Testis (tissue), 5 donors: ENCODE measurements at places on chromosomes 12 and 14.

GRCh38 chr12:122080149-122081082 lies 1.9 kb downstream of the MLXIP start:
- peak; percentile 77 for DNase-seq

DNA sequence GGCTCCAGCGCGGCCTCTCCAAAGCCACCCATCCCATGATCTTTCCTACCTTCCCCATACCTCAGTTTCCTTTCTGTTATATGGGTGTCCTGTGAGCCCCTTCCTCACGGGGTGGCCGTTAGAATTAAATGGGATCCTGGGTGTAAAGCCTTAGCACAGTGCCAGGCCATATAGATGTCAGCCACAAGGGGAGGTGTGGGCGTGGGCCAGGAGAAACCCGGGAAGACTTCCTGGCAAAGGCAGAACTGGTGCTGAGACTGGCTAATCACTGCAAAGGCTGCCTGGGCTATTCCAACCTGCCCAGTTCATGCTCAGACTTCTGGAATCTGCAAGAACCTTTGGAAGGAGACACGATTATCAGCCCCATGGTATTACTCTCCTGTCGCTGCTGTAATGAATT lies 11.0 kb upstream of the NCOR2 start:
- DNase-seq = no peak

GRCh38 chr12:28949184-28949583 lies 199.9 kb upstream of the FAR2 start:
- DNase-seq = no peak

GRCh38 chr14:89870316-89870715 lies 84.2 kb downstream of the EFCAB11 start:
- DNase-seq = no peak

- no peak for DNase-seq
Observed at GRCh38 chr12:87812681-87813080, 216.5 kb downstream of the C12orf50 start.

GRCh38 chr14:59398841-59399240 lies 66.3 kb downstream of the GPR135 start:
- DNase-seq = no peak

DNA sequence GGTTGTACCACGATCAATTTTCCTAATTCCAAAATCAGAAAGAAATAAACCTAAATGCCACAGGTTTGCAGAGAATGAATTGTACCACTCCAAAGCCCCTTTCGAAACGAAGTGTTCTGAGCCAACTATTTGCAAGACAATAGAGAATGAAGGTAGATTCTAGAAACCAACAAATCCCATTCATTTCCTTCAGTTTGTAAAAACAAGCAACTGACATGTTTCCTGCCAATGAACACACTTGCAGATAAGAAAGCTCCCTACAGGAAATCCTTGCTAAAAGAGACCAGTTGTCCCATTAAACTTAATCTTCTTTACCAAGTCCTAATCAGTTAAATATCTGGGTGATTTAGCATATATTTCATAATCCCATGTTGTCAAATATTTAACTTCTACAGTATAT lies 198.4 kb upstream of the FOXN3 start:
- no peak for DNase-seq

GRCh38 chr14:106686533-106686932 lies 1160.2 kb downstream of the TMEM121 start:
- DNase-seq = no peak

DNA sequence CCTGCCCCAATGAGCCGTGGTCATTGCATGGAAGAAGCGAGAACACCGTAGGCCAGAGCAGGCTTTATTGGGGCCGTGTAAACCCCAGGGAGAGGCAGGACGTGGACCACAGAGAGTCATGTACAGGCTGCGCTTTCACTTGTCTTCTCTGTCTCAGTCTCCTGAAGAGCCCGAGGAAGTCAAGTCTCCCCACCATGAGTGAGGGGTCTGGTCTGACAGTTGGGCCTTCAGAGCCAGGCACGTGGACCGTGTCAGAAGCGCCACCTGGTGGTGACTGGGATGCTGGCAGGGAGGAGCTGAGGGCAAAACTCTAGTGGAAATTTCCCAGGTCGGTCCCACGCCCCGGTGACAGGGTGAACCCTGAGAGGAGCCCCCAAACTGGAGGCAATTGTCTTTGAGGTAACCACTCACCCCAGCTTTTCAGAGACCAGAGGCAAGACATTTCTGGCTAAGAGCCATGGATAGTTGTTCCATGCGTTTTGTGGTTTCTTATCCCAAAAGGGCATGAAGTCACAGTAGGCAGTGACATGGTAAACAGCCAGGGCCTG lies 17.4 kb downstream of the RPS6KL1 start:
- DNase-seq = peak; percentile 80

- no peak for DNase-seq
Observed at GRCh38 chr12:57823131-57823907, 4.8 kb upstream of the AVIL start.

GRCh38 chr12:118874698-118875548 lies 106.4 kb upstream of the SRRM4 start:
- DNase-seq = peak; percentile 15

GRCh38 chr12:62676521-62677307 lies 210.1 kb downstream of the MON2 start:
- DNase-seq = no peak
